ENCODE measurements at places on chromosomes 1 and 21. TPM values are rescaled to one million over a fixed set of nuclear protein-coding genes. Genes with fewer than 3 reads are reported as not detected.

AMPD1 gene
- not detected for total RNA-seq

RIPK4 gene
- total RNA-seq = 30.1 TPM

DNA sequence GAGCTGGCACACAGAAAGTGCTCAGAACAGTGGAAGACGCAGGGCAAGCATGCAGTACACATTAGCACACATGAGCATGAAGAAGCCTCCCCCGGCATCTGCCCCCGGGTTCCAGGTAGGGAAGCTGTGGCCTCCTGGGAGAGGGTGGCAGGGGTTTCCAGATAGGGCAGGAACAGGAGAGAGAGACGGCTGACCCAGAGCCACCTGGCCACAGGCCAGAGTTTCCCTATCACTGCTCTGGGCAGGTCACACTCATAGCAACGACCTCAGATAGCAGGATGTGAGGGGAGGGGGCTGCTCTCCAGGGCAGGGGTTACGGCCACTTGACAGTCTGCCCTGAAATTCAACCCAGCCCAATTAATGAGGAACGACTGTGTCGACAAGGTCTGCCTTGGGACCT, 36.6 kb downstream of the GLIS1 start:
- no peak for DNase-seq

DNA sequence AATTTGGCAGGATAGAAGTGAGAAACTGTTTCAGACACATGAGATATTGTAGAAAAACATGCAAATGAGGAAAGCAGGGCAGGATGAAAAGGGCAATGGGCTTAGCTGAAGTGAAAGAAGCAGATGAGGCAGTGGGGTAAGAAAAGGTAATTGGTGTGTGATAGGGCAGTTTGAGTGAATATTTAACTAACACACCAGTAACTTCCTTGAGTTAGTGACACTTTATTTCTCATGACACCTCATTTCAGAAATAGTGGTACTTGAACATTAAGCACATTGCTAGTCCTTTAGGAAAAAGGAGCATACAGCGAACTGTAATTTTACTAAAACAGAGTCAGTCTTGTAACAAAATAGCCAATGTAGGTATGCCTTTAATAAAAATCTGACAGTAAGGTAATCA, 415.0 kb downstream of the DPYD start:
- no peak for DNase-seq

DNA sequence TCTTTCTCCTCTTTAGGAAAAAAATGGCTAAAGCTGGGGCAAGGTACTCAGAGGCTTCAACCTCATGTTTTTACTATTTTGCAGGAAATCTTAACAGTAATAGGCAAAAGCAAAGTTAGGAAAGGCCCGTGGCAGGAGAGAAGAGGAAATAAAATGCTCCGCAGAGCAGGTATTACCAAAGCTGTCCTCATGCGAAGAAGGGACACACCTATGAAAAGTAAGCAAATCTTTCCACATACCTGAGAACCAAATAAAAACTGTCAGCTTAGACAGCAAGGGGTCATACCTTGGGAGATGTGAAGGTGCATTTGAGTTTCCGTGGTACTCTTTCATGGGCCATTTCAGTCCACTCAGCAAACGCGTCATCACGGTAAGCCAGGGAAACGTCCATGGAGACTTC, 73.5 kb downstream of the WLS start:
- no peak for DNase-seq

DNA sequence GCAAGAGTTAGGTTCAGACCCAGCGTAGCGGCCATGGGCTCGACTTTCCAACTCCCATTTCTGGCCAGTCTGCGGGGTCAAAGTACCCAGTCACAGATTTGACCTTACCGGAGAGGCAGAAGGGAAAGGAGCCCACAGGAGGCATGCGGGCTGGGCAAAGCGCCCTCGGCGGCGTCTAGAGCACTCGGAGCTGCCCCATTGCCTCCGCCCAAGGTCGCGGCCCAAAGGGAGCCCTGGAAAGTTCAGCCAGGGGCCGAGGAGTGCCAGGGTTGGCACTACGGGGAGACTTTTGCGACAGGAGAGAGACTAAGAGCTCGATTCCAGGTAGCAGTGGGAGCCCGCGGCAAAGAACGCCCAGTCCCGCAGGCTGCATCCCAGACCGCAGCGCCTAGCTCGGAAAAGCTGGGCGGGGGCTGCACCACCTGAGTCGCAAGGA, 896 bp downstream of the KANK4 start:
- no peak for DNase-seq

GRCh38 chr21:37927711-37928110, 11.5 kb upstream of the KCNJ6 start:
- no peak for DNase-seq

GRCh38 chr21:34795548-34796180, 126.9 kb downstream of the CLIC6 start:
- DNase-seq = no peak
